T-helper 22 cell (primary cell): ENCODE measurements at places on chromosomes 5 and 9.

GRCh38 chr9:124355039-124355940 is 60.0 kb downstream of the PSMB7 start:
- DNase-seq: no peak

DNA sequence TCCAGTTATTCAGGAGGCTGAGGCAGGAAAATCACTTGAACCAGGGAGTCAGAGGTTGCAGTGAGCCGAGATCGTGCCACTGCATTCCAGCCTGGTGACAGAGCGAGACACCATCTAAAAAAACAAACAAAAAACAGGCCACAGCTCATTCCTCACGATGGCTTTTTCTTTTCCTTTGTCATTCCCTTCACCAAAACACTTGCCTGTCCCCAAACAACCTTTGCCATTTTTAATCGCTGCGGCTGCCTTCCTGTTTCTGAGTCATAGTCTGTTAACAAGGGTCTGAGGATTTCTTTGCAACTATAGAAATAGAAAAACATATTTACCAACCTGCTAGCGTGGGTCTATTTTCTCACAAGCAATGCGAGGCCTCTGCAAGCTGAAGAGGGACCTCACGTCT is 123.0 kb upstream of the FSTL4 start:
- DNase-seq: no peak

- no peak for DNase-seq
These were observed 483.7 kb downstream of the RAB3C start for GRCh38 chr5:59066367-59067163.

DNA sequence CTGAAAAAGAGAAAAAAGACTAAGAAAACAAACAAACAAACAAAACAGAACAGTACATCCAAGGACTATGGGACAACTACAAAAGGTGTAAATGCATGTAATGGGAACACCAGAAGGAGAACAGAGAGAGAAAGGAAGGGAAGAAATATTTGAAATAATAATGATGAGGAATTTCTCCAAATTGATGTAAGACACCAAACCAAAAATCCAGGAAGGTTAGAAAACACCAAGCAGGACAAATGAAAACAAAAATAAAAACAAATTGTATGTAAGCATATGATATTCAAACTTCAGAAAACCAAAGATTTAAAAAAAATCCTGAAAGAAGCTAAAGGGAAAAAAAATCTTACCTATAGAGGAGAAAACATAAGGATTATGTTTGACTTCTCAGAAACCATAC is 125.9 kb upstream of the ACTBL2 start:
- no peak for DNase-seq

- DNase-seq: no peak
These were observed 40.9 kb downstream of the NFIB start for GRCh38 chr9:14272927-14273528.
